ENCODE measurements at places on chromosomes 2 and 18. TPM values are rescaled to one million over a fixed set of nuclear protein-coding genes. Genes with fewer than 3 reads are reported as not detected.
A peak's percentile ranks its signal among the peaks of the same experiment; 100 is the strongest.

GRCh38 chr2:36408198-36408703 lies 52.7 kb downstream of the CRIM1 start:
- peaks cover 92% of the 10 kb centered on the region for H3K4me1 ChIP-seq
- DNase-seq = peak; percentile 67
- H3K4me3 ChIP-seq = no peak overlapping the region
- H3K27ac ChIP-seq = peak overlapping the region; percentile 52

DNA sequence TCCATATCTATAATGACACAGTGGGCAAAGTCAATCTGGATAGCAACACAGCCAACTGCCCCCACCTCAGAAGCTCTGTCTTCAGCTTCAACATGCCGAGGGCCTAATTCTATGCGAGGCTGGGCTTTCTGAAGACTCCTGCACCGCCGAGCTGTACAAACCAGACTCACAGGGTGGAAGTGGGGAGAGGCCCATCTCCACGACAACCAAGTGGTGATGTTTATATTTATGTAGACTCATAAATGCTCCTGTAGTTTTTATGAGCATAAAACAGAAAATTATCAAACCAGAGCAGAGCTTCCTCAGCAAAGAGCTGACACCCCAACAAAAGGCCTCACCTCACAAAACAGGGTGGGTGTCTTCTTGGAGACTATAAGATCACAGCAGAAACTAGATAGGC lies 77.0 kb upstream of the LGALSL start:
- H3K4me3 ChIP-seq = no peak overlapping the region
- H3K36me3 ChIP-seq = no peaks in the 10 kb centered on the region
- H3K4me1 ChIP-seq = no peaks in the 10 kb centered on the region

GRCh38 chr2:15058015-15058720 lies 425.7 kb downstream of the LRATD1 start:
- no peak overlapping the region for H3K27ac ChIP-seq
- H3K36me3 ChIP-seq = no peaks in the 10 kb centered on the region
- peak; percentile 74 for DNase-seq
- no peak overlapping the region for H3K4me3 ChIP-seq
- H3K27me3 ChIP-seq = no peaks in the 10 kb centered on the region
- peaks cover 2% of the 10 kb centered on the region for H3K4me1 ChIP-seq

DNA sequence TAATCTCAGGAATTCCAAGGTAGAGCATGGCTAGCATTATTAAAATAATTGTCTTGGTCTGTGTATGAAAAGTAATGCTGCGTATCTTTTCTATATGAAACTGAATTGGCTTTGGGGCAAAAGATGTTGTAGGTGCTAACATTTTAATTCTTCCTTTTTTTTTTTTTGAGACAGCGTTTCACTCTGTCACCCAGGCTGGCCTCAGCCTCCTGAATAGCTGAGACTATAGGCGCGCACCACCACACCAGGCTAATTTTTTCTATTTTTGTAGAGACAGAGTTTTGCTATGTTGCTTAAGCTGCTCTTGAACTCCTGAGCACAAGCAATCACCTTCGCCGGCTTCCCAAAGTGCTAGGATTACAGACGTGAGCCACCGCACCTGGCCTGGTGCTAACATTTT lies 172.6 kb upstream of the STON1 start:
- no peak for DNase-seq
- no peak overlapping the region for H3K27ac ChIP-seq
- no peaks in the 10 kb centered on the region for H3K27me3 ChIP-seq
- peaks cover 8% of the 10 kb centered on the region for H3K4me1 ChIP-seq
- no peak overlapping the region for H3K4me3 ChIP-seq

GRCh38 chr2:8860239-8860638 lies 22.8 kb upstream of the KIDINS220 start:
- no peak overlapping the region for H3K4me3 ChIP-seq
- H3K27ac ChIP-seq = no peak overlapping the region
- peaks cover 1% of the 10 kb centered on the region for H3K4me1 ChIP-seq
- H3K36me3 ChIP-seq = no peaks in the 10 kb centered on the region
- DNase-seq = no peak

DNA sequence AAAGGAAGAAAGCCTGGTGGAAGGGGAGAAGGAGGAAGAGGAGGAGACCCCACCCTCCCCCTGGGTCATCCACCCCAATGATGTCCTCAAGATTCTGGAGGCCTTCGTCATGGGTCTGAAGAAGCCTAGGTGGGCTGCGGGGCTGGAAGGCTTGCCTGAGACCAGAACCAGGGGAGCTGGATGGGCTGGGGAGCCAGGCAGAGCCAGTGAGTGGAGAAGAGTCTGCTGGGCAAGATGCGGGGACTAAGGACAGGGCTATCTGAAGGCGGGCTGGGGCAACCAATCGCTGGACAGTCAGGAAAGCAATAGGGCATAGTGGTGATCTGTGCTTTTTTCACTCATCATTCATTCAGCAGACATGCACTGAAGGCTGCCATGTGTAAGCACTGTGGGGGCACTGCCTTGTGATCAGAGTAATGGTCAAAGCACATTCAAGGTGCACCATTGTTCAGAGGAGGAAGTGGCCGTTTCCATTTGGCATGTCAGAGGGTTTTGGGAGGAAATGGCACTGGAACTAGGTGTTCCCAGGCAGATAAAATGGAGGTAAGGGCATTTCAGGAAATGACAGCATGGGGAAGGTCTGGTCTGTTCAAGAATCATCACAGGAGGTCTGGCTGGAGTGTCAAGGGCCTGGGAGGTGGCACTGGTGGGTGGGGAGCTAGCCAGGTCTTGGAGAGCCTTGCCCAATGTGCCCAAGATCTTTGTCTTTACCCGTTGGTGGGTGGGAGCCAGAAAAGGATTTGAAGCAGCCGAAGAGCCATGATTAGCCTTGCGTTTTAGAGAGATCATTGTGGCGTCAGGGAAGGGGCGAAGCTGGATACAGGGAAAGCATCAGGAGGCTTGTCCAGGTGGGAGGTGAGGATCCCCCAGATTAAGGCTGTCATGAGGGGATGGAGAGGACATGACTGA lies 24.2 kb downstream of the OTOF start:
- H3K36me3 ChIP-seq = no peaks in the 10 kb centered on the region
- H3K4me1 ChIP-seq = no peaks in the 10 kb centered on the region
- H3K4me3 ChIP-seq = no peak overlapping the region

- H3K27me3 ChIP-seq = no peaks in the 10 kb centered on the region
- no peak overlapping the region for H3K27ac ChIP-seq
- no peak for DNase-seq
Measured at GRCh38 chr2:37600735-37601134, 70.7 kb downstream of the CDC42EP3 start.

GRCh38 chr2:70188460-70188859 lies 2.4 kb downstream of the C2orf42 start:
- DNase-seq = no peak
- no peak overlapping the region for H3K4me3 ChIP-seq
- H3K36me3 ChIP-seq = no peaks in the 10 kb centered on the region
- H3K27me3 ChIP-seq = no peaks in the 10 kb centered on the region
- 0 out of 2 replicates have a peak, but pooled peaks cover 3% of the 10 kb centered on the region for H3K4me1 ChIP-seq

The PPM1B gene
- 93.1 TPM for polyA plus RNA-seq

The LRRTM4 gene
- polyA plus RNA-seq = 4.5 TPM

The SERPINB12 gene
- not detected for polyA plus RNA-seq

The TYMS gene
- polyA plus RNA-seq = 72.3 TPM

Data from GM23338 (cell line).